ENCODE measurements at places on chromosomes 12 and 14.

DNA sequence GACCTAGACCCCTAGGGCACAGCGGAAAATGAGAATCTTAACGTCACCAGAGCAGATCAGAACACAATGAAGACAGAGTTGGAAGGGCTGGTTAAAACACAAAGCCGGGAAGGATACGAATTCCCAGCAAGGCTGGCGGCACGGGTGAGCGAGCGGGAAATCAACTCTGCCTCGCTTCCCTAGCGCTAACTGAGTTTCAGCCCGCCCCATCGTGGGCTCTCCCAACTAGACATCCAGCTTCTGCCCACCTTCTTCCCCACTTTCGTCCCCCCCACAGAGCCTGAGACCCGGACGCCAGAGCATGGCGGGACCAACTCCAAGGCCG is 377 bp downstream of the CCNT1 start:
- no peak for DNase-seq

DNA sequence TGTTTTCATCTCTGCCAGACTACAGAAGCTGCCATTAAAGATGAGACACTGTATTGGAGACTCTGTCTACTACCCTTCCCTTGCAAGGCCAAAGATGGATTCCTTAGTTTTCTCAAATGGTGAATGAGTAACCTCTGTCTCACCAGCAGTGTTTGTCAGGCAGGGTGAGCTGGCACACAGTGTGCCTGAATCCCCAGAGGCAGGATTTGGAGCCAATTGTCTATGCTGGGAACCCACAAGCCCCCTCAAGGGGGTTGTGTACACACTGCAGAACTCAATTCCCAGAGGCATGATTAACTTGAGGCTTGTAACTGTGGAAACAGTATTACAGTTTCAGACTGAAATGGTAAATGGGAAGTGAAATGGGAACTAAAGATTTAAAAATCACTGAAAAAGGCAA is 136.8 kb upstream of the PTPRB start:
- DNase-seq, result no peak

DNA sequence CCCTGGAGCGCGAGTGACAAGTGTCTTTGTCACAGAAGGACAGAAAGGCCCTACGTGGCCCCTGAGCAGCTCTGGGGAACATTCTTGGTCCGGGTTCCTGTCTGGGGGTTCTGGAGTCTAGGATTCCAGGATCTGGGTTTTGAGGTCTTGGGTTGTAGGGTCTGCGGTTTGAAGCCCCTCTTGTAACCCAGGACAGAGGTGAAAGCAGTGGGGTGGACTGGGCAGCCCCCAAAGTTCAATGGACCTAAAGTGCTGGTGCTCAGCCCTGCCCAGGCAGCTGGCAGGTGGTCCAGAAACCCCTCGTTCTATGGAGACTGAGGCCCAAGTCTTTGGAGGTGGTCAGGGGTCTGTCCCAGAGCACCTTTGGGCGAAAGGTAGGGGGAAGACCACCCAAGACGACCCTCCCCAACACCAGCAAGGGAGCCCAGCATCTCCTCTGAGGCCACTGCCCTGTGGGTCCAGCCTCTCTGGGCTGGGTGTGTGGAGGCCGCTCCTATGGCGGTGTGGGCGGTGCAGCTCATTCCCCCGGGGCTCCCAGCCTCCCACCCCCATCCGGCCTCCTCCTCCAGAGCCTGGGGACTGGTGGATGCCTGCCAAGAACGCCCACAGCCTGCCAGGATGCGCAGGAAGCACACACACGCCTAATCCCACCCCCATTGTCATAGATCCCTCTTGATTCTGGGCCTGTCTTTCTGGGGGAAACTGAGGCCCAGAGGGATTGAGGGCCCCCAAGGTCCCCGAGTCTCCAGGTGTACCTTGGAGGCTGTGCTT is 30.2 kb upstream of the ANKRD9 start:
- DNase-seq, result no peak

DNA sequence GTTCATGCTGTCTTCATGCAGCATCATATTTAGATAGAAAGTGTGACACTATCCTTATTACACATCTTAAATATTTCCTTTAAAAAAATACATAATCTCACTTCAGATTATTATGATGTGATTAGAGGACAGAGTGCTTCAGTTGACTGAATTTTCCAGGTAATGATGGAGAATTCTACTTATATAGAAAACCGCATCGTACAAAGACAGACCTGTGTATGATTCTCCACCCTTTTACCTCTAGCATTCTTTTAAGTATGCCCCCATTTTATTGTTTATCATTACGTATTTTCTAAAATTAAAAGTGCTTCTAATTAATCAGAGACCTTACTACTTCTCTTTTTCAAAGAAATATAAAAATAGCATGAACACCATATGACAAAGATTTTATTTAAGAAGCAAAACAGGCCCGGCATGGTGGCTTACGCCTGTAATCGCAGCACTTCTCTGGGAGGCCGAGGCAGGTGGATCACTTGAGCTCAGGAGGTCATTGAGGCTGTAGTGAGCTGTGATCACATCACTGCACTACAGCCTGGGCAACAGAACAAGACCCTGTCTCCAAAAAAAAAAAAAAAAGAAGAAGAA is 13.9 kb downstream of the RPS6KA5 start:
- DNase-seq, result no peak

DNA sequence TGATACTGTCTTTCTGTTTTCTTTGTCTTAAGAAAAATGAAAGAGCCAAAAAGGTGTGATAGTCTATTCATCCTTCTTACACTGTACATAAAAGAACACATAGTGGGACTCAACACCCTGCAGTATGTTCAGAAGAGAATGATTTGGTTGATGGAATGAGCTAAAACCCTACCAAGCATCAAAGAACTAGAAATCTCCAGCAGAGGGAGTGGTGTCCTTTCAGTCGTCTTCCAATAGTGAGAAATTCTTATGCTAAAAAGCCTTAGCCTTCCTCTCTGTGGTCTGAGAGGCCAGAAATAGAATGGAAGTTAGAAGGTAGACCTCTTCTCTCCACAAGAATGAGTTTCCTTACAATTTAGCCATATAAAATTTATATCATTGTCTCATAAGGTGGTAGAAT is 393.4 kb upstream of the SEL1L start:
- DNase-seq, result no peak

DNA sequence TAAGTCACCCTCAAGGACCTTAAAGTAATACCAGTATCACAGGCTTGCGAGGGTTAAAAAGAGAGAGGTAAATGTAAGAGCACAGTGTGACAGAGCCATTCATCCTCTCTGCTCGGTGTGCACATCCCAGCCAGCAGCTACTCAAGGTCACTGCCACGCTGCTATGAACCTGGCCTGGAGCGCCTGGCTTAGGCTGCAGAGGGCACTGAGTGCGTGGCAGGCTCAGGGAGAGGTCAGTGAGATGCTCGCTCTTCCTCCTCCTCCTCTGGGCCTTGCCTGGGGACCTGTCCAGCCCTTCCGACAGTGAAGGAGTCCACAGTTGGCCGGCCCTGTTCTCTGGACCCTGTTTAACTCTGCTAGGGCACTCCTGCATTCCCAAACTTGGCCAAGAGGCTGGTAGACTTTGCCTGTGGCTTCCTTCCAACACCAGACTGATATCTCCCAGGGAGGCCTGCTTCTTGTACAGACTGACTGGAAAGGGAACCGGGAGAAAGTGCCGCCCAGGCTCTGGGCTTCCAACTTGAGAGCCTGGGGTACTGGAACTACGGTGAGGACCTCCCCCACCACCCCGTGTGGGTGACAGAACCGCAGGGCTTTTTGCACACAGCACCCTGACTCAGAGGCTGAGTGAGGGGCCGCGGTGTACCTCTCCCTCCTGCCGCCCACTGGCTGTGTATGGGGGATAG is 62.6 kb upstream of the CORO1C start:
- no peak for DNase-seq

DNA sequence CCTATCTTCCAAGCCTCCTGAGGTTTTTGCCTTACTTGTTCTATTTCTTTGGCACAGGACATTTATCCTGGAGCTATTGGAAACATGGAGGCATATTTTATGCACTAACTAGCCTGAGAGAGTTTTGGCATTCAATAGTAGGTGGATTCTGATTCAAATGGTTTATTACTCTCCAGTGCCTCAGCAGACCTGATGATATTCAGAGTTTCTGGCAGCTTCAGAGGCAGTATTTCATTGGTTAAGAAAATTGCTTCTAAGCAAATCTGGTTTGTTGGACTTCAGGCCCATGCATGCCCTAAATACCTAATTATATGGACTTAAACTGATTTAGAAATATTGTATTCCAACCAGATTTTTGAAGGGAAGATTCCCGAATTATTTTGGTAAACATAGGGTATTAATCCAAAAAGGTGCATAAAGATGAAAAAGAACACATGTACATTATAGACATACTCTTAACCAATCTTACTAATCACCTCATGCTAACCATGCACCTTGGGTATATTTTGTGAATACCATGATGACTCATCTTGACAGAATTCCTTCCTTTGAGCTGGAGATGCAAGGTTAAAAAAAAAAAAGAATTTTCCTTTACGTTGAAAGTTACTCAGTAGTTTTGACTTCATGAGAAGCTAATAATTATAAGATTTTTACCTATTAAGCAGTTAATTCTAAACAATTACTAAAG is 44.3 kb upstream of the KTN1 start:
- no peak for DNase-seq

DNA sequence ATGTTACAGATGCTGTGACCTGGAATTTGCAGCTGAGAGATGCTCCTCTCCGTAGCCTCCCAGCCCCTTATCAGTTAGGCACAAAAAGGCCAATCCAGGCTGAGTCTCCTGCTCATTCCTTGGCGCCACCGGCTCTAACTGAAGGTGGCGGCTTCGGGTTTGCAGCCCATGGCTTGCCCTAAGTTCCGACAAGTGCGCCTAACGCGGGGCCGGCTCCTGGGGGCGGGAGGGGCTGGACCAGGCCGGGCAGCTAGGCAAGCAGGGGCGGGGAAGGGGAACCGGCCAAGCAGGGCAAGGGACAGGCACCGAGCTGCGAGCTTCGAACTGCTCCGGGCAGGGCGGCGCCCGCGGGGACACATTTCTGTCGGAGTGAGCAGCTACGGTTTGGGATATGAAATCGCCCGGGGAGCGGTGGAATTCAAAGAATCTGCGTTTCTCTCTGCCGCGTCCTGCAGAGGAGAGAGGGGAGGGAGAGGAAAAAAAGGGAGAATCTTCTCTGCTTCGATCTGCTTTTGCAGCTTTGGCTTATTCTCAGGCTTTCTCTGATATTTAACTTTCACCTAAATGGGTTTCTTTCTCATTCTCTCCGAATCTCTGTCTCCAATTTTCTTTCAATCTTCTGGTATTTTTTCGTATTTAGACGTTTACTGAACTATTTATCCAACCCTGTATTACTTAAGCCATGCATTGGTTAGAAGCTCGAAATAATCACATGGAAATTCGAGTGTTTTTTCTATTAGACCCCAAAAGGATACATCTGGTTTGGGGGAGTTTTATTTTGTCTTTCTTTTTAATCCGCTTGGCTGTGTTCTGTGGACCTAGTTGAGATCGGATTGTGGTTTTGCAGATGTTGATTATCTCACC is 1.6 kb upstream of the HOXC12 start:
- DNase-seq, result no peak

DNA sequence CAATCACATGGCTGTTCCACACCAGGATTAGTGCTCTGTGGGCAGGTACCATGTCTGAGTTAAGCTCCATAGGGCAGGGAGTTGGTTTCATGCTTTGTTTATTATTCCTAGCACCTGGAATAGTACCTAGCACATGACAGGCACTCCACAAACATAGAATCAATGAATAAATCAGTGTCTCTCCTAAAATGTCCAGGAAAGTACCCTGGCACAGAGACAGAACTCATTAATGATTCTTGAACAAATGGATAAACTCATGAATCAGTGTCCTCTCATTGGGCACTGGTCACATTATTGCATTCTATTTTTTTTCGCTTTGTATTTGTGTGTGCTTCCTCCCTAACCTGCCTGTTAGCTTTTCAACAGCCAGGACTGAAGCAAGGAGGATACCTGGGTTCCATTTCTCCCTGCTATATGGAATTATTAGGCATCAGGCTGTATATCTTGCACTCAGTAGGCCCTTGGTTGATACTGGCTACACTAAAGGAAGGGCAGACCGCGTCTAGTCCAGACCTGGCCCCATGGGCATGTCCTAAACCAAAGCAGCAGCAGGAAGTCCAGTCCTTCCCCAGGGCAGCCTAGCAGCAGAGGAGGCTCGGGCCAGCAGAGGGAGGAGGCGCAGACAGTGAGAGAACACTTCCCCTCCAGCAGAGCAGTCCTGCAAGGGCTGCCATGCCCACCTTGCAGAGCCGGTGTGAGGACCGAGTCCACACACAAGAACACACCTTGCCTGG is 18.4 kb downstream of the HDAC7 start:
- DNase-seq, result no peak

DNA sequence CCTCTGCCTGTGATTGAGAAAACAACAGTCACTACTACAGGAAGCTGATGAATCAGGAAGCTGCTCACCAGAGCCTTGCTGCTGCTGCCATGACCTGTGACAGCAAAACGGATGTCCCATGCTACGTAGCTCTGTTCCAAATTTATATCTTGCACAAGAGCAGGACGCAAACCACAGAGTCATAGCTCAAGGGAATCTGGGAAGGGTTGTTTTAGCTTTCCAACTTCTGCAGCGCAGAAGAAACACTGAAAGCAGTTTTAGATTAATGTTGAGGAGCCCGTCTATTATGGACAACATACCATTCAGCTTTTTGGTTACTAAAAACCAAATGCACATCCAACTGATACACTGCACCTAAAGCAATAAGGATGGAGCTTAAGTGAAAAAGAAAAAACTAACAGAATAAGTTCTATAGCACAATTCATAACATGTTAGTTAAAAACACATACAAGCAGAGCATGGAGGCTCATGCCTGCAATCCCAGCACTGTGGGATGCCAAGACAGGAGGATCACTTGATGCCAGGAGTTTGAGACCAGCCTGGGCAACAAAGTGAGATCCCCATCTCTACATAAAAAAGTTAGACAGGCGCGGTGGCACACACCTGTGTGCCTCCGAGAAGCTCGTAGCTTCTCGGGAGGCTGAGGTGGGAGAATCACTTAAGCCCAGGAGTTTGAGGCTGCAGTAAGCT is 1.7 kb upstream of the ANKRD33 start:
- DNase-seq, result peak; percentile 21

- DNase-seq, result no peak
Observed at GRCh38 chr14:74324931-74325361, 22.2 kb upstream of the ABCD4 start.

GRCh38 chr12:59431266-59431665 is 164.6 kb upstream of the SLC16A7 start:
- no peak for DNase-seq

DNA sequence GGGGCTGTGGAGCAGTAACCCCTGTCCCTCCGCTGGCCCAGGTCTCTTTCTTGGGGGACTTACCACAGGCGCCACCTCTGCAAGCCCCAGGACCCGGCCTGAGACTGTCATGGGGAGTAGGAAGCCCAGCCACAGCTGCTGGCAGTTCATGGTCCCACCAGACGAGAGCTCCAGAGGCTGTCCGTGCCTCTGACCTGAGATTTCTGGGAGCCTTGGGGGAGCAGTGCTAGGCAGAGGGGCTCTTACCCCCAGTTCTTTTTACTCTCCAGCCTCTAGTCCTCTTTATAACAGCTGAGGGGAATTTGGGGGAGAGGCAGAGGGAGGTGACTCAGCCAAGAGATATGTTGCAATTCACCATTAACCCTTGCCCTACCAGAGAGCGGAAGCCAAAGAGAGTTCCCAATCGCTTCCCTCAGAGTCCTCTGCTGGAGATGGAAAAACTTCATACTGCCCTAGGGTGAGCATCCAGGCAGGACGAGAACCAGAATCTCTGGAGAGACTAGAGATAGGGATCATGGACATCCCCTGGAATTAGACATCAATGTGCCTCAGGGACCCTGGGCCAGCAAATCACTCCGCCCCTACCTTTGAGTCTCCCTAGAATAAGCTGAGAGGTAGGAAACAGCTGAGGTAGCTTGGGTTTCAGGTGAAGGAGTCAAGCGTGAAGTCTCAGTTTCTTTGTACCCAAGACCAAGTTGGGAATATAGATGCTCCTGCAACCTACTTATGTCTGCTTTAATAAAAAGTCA is at the start of gene MMP19:
TSS of gene MMP19 (minus strand) at position 256 of the 749 bp plus-strand sequence. CDS start at position 150, 106 bp downstream.
- DNase-seq, result no peak

GRCh38 chr12:93192878-93193277 is 184.8 kb upstream of the NUDT4 start:
- no peak for DNase-seq
